ENCODE measurements at places on chromosomes 1 and 21.
A peak's percentile ranks its signal among the peaks of the same experiment; 100 is the strongest.

- DNase-seq = no peak
These were observed 46.7 kb upstream of the SARS1 start for GRCh38 chr1:109167001-109167506.

DNA sequence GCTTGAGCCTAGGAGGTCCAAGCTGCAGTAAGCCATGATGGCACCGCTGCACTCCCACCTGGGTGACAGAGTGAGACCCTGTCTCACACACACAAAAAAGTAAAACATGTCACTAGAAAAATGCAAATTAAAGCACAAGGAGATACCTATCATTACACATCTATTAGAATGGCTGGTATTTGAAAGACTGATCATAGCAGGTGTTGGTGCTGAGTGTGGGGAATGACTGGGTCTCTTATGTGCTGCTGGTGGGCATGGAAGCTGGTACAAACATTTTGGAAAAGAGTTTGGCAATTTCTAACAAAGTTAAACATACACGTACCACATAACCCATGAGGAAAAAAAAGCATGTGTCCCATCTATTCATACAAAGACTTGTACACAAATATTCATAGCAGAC lies 142.1 kb upstream of the ZBTB40 start:
- DNase-seq = no peak

- DNase-seq = no peak
These were observed 54.2 kb downstream of the PDE4B start for GRCh38 chr1:65846866-65847265.

GRCh38 chr1:115210302-115210711 lies 121.0 kb upstream of the TSPAN2 start:
- peak; percentile 72 for DNase-seq

- no peak for DNase-seq
These were observed 138.7 kb downstream of the DISP1 start for GRCh38 chr1:222953585-222953984.

DNA sequence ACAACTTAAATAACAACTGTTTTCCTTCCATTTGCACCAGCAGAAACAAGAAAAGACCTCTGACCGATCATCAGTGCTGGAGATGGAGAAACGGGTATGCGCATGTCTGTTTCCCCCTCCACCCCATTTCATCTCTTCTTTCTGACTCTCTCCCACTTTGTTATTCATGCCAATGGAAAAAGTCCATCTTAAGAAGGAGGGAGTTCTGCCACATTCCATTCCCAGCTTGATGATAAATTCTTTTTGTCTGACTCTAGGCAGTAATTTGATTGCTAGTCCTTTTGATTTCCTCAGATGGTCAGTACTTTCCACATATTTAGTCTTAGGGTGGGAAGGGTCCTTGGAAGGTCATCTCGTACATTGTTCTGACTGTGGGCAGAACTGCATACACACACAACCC lies 142.5 kb downstream of the SYT2 start:
- DNase-seq = peak; percentile 90

- peak; percentile 77 for DNase-seq
These were observed at the start of gene ATP8B2 for GRCh38 chr1:154324669-154325582. Gene ATP8B2, plus strand, starts transcription at chr1:154325525. Its CDS starts 2,617 bp downstream, at chr1:154328142.

GRCh38 chr21:26534517-26534916 lies 38.6 kb downstream of the CYYR1 start:
- DNase-seq = no peak

DNA sequence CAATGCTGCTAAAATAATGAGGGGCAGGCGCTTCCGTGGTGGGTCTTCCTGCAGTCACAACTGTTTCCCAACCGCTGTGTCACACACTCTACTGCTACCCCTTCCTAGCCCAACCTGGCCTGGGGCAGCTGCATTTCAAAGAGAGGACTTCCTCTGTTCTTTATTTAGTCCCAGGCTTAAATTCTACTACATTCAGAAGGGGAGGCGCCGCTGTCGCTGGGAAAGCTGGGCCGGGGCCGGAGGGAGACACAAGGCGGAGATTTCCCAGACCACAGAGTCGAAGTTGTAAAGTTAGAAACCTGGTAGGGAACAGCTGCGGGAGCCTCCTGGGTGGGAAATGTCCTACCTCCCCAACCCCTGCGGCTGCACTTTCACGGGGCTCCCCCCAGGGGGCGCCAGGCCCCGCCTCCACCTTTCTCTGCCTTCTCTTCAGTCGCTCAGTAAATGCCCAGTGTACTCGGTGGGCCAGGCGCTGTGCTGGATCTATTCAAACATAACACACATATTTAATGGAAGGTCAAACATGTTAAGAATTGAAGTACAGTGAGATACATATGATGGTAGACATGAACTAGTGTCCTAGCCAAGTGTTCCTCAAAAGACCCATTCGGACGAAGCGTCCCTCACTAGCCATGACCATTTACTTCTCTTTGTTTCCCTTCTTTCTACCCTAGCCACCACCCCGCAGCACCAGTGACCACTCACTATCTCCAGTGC lies 23.1 kb downstream of the DYRK3 start:
- no peak for DNase-seq

- no peak for DNase-seq
These were observed 178.4 kb upstream of the UBE2U start for GRCh38 chr1:64025051-64025450.
